IMR-90 (cell line): ENCODE measurements at places on chromosomes 1 and 21.
A peak's percentile ranks its signal among the peaks of the same experiment; 100 is the strongest.

DNA sequence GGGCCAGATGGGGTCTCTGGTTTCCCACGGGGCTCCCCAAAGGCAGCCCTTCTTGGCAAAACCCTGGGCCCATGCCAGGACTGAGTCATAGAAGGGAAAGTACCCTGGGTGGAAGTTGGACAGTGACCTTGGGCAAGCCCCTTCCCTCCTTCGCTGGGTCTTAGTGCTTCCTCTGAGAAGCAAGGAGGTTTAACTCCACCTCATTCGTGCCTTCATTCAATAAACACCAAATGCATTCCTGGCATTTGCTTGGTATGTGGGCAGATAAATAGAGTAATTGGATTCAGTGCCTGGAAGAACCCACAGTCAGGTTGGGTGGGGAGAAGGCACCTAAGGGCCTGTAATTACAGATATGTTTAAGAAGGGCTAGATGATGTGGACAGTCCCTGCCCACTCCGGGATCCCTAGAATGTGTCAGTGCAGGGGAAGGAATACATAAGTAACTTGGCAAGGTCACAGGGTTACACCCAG is 36.3 kb upstream of the CITED4 start:
- H3K27me3 ChIP-seq: no peaks in the 10 kb centered on the region
- no peaks in the 10 kb centered on the region for H3K36me3 ChIP-seq
- DNase-seq: peak; percentile 49
- H3K4me3 ChIP-seq: no peak overlapping the region

GRCh38 chr21:37372127-37372731 is 5.7 kb downstream of the DYRK1A start:
- H3K27me3 ChIP-seq: no peaks in the 10 kb centered on the region
- H3K27ac ChIP-seq: no peak overlapping the region
- no peak for DNase-seq
- peaks cover 6% of the 10 kb centered on the region for H3K4me1 ChIP-seq
- no peak overlapping the region for H3K4me3 ChIP-seq
- no peaks in the 10 kb centered on the region for H3K36me3 ChIP-seq

DNA sequence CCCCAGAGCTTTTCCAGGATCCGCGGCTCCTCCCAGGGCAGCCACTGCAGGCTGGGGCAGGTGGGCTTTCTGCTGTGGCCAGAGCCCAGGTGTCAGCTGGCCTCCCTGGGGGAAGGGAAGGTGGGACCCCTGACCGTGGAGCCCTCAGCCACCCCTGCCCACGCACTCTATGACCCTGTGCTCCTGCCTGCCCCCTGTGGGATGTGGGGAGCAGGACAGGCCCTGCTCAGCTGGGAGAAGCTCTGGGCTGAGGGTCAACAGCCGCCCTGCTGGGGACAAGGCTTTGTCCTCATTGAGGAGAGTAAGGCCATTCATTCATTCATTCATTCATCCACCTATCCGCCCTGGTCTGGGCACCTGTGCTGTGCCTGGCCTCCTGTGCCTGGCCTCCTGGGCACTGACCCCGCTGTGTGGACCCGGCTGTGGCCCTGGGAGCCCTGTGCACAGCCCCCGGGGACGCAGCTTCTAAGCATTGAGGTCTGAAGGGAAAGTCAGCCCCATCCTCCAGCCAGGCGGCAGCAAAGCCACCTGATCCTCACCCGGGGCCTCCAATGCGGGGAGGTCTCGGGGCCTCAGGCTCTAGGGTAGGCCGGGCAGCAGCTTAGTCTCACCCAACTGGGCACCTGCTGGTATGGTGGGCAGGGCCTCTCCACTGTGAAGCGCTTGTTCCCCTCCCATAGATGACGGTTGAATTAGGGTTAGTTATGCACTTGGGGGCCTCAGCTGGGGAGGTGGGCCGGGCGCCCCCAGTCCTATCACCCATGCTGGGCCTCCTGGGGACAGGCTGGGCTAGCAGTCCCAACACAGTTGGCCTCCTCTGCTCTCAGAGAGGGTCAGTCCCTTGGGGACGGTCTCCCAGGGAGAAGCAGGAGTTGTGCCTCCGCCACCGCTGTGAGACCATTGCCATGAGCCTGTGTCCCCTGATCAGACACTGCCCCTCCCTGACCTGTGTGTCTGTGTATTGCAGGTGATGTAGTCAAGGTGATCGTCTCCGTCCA is 6.0 kb downstream of the TNFRSF14 start:
- no peak overlapping the region for H3K27ac ChIP-seq
- H3K4me1 ChIP-seq: no peaks in the 10 kb centered on the region
- no peak overlapping the region for H3K4me3 ChIP-seq
- no peak for DNase-seq
- H3K36me3 ChIP-seq: no peaks in the 10 kb centered on the region

- no peaks in the 10 kb centered on the region for H3K27me3 ChIP-seq
- no peak overlapping the region for H3K4me3 ChIP-seq
- no peaks in the 10 kb centered on the region for H3K36me3 ChIP-seq
- DNase-seq: no peak
- no peak overlapping the region for H3K27ac ChIP-seq
Observed at GRCh38 chr1:194919146-194919545, 1689.1 kb downstream of the KCNT2 start.

GRCh38 chr1:161115132-161115711 is 2.6 kb downstream of the PFDN2 start:
- peak; percentile 94 for DNase-seq
- no peak overlapping the region for H3K27ac ChIP-seq
- peaks cover 16% of the 10 kb centered on the region for H3K4me1 ChIP-seq
- H3K27me3 ChIP-seq: no peaks in the 10 kb centered on the region
- no peak overlapping the region for H3K4me3 ChIP-seq
- peaks cover 7% of the 10 kb centered on the region for H3K36me3 ChIP-seq

DNA sequence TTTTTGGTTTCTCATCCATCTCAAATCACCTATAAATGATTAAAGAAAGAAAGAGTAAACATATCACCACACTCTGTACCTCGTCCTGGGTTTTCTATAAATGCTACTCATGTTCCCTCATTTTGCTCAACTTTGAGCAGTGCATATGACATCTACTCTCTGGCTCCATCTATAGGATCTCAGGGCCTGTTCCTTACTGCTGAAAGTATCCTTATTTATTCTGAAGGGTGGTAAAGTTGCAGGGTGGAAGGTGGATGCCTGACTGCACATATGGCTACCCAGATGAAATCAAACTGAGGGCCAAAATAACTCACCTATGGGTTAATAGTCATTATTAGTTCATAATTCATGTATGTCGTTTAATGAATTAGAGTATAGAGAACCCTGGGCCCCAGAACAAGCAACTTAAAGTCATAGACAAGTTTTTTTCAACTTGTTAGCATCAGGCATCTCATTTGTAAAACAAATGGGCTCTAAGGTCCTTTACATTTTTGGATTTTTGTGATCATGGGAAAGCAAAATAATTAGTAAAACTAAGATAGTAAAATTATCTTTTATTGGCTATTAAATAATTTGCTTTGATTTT is 46.5 kb downstream of the NCF2 start:
- H3K27ac ChIP-seq: no peak overlapping the region
- peaks cover 30% of the 10 kb centered on the region for H3K36me3 ChIP-seq
- no peak overlapping the region for H3K4me3 ChIP-seq
- H3K4me1 ChIP-seq: no peaks in the 10 kb centered on the region; the same call in 1 of the 2 replicates
- no peaks in the 10 kb centered on the region for H3K27me3 ChIP-seq

GRCh38 chr1:203041351-203041932 is 15.2 kb downstream of the PPFIA4 start:
- no peaks in the 10 kb centered on the region for H3K27me3 ChIP-seq
- no peak overlapping the region for H3K4me3 ChIP-seq
- H3K27ac ChIP-seq: no peak overlapping the region
- H3K4me1 ChIP-seq: peaks cover 21% of the 10 kb centered on the region

DNA sequence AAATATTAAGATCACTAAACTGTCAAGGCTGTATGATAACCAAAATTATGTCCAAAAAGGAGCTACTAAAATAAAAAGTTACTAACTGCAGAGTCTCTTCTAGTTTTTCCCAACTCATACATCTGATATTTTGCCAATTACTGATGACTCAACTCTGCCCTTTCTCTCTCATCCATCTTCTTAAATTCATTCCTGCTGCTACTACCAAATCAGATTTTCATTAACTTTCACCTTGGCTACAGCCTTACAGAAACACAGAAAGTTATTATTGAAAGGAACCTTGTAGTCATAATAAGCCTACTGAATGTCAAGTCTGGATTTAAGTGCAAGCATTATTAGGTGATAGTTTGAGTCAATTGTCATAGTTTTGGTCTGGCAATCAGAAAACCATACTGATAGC is 273.1 kb downstream of the DPYD start:
- no peak overlapping the region for H3K27ac ChIP-seq
- no peaks in the 10 kb centered on the region for H3K36me3 ChIP-seq
- no peak overlapping the region for H3K4me3 ChIP-seq
- no peaks in the 10 kb centered on the region for H3K27me3 ChIP-seq
- H3K4me1 ChIP-seq: no peaks in the 10 kb centered on the region

GRCh38 chr1:61732726-61733125 is 7.8 kb upstream of the TM2D1 start:
- H3K27me3 ChIP-seq: no peaks in the 10 kb centered on the region
- DNase-seq: no peak
- no peak overlapping the region for H3K4me3 ChIP-seq
- no peak overlapping the region for H3K27ac ChIP-seq
- H3K4me1 ChIP-seq: no peaks in the 10 kb centered on the region

- H3K27me3 ChIP-seq: peaks cover 5% of the 10 kb centered on the region
- H3K36me3 ChIP-seq: no peaks in the 10 kb centered on the region
- DNase-seq: no peak
- no peak overlapping the region for H3K4me3 ChIP-seq
- H3K27ac ChIP-seq: no peak overlapping the region
Observed at GRCh38 chr1:61067446-61068019, 14.8 kb upstream of the NFIA start.

DNA sequence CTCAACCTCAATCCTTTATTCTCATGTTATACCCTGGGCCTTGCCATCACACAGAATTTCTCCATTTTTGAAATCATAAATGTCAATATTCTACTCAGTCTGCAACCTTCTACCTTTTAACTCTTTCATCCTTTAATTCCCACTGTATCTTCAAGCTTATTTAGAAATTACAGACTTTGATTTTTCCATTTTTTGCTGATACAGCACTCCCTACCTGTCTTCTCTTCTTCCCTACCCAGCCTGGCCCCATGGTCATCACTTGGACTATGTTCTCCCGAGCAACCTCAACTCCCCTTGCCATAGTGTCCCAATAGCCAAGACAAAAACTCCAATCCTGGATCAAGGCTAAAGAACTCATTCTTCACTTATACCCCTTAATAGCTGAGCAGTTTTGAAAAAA is 14.6 kb downstream of the WARS2 start:
- no peak overlapping the region for H3K27ac ChIP-seq
- no peaks in the 10 kb centered on the region for H3K36me3 ChIP-seq
- no peak overlapping the region for H3K4me3 ChIP-seq
- no peaks in the 10 kb centered on the region for H3K4me1 ChIP-seq
- H3K27me3 ChIP-seq: no peaks in the 10 kb centered on the region

- no peak overlapping the region for H3K4me3 ChIP-seq
- H3K36me3 ChIP-seq: no peaks in the 10 kb centered on the region
Observed at GRCh38 chr21:15122241-15122640, 57.4 kb upstream of the NRIP1 start.

DNA sequence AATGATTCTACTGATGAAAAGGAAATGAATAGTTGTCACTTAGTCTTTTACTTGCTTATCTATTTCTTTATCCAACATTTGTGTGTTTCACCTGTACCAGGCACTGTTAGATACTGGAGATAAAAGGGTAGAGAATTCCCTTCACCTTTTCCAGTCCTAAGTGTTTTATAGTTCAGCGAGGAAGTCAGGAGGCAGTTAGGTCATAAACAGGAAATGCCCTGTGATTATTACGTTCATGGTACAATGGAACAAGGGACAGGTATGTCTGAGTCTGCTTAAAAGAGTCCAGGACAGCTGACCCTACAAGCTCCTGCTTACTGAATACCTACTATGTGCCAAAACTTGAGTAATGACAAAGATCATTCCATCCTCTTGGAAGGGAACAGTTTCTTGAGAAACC is 77.8 kb downstream of the TNR start:
- no peak for DNase-seq
- H3K36me3 ChIP-seq: no peaks in the 10 kb centered on the region
- H3K4me1 ChIP-seq: no peaks in the 10 kb centered on the region
- H3K4me3 ChIP-seq: no peak overlapping the region

GRCh38 chr1:74818661-74819456 is 85.9 kb downstream of the TYW3 start:
- H3K27ac ChIP-seq: no peak overlapping the region
- peaks cover 4% of the 10 kb centered on the region; the same call in 1 of the 2 replicates for H3K4me1 ChIP-seq
- no peaks in the 10 kb centered on the region for H3K27me3 ChIP-seq
- H3K36me3 ChIP-seq: no peaks in the 10 kb centered on the region
- DNase-seq: peak; percentile 78

DNA sequence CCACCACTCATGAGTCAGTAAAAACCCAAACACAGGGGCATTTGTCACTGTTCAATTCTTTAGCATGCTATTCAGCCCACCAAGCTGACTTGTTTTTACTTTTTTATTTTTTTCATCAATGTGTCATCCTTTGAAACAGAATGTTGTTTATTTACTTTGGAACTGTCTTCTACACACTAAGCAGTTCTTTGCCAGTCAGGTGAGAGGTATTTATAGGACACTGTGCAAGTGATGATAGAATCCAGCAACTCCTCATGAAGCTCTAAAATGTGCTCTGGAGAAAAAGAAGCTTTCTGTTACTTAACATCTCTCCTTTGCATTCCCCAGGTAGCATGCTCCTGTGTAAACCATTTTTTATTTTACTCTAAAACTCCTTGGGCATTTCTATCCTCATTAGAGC is 582.0 kb upstream of the TMPRSS15 start:
- no peak overlapping the region for H3K4me3 ChIP-seq
- no peaks in the 10 kb centered on the region for H3K27me3 ChIP-seq
- no peaks in the 10 kb centered on the region for H3K4me1 ChIP-seq
- DNase-seq: no peak
- H3K36me3 ChIP-seq: no peaks in the 10 kb centered on the region
- H3K27ac ChIP-seq: no peak overlapping the region

GRCh38 chr1:226424221-226425003 is 16.5 kb upstream of the PARP1 start:
- no peaks in the 10 kb centered on the region; the same call in 1 of the 2 replicates for H3K4me1 ChIP-seq
- H3K4me3 ChIP-seq: no peak overlapping the region
- peaks cover 22% of the 10 kb centered on the region for H3K27me3 ChIP-seq
- peak; percentile 10 for DNase-seq

GRCh38 chr1:75723989-75724471 is 479 bp upstream of the ACADM start:
- peak overlapping the region; percentile 99 for H3K27ac ChIP-seq
- no peaks in the 10 kb centered on the region for H3K27me3 ChIP-seq
- H3K4me1 ChIP-seq: peaks cover 2% of the 10 kb centered on the region; the same call in 1 of the 2 replicates
- no peaks in the 10 kb centered on the region for H3K36me3 ChIP-seq
- peak overlapping the region; percentile 96 for H3K4me3 ChIP-seq

DNA sequence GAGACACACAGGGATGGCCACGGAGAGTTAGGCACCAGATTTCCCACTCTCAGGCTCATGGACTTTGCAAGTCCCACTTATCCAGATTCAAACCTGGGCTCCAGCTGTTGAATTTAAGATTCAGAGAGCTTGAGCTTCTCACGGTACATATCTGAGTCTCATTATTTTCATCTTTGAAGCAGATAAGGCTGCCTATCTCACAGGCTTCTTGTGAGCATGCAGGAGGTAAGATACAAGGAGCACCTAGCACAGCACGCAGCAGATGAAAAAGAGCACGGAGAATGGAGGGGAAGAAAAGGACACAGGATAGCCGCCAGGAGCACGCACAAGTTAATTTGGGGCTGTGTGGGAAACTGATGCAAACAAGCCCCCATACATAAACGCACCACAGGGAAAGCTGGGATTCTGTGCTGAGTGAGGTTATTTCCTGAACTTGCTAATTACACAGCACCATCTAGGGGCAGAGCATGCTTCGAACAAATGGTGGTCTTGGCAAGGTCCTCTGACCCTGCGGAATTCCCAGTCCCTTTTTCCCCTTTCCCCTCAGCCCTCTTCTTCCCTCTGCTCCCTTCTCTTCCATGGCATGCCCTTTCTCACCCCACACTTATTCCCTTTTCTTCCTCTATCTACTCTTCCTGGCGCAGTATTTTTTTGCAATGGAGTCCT is 134.7 kb upstream of the VANGL1 start:
- DNase-seq: peak; percentile 63
- H3K4me3 ChIP-seq: no peak overlapping the region
- H3K36me3 ChIP-seq: no peaks in the 10 kb centered on the region
- H3K27ac ChIP-seq: no peak overlapping the region
